ENCODE measurements at places on chromosomes 11 and 22.

GRCh38 chr22:38461414-38462081, 6.3 kb upstream of the KDELR3 start:
- DNase-seq = peak; percentile 80

GRCh38 chr11:76773921-76774361, 9.2 kb upstream of the TSKU start:
- no peak for DNase-seq

- no peak for DNase-seq
These were observed 29.0 kb downstream of the TMEM225 start for GRCh38 chr11:123856444-123856843.

DNA sequence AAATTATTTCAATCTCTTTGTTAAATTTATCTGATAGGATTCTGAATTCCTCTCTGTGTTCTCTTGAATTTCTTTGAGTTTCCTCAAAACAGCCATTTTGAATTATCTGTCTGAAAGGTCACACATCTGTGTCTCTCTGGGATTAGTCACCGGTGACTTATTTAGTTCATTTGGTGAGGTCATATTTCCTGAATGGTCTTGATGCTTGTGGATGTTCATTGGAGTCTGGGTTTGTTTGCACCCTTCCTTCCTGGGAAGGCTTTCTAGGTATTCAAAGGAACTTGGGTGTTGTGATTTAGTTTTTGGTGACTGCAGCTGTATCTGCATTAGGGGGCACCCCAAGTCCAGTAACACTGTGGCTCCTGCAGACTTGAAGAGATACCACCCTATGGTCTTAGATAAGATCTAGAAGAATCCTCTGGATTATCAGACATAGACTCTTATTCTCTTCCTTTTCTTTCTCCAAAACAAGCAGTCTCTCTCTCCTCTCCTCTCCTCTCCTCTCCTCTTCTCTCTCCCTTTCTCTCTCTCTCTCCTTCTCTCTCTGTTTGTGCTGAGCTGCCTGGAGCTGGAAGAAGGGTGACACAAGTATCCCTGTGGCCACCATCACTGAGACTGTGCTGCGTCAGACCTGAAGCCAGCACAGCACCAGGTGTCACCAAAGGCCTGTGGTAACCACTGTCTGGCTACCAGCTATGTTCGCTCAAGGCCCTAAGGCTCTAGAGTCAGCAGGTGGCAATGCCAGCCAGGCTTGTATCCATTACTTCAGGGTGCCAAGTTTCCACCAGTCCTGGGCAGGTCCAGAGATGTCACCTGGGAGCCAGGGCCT, 3.3 kb upstream of the HEPN1 start:
- DNase-seq = no peak

DNA sequence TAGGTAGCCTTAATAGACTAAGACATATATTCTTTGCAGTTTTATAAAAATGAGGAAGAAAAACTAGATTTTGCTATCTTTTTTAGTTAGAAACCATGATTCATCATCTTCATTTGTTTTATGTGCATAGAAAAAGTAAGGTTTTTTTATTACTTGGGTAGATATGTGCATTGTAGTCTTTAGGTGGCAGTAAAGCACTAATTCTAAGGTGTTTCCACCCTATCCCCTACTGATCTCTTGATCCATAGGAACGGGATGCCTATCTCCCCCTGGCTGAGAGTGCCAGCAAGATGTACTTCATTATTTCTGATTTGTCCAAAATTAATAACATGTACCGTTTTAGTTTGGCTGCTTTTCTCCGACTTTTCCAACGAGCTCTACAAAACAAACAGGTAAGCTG, 148.1 kb downstream of the DYNC2H1 start:
- no peak for DNase-seq

DNA sequence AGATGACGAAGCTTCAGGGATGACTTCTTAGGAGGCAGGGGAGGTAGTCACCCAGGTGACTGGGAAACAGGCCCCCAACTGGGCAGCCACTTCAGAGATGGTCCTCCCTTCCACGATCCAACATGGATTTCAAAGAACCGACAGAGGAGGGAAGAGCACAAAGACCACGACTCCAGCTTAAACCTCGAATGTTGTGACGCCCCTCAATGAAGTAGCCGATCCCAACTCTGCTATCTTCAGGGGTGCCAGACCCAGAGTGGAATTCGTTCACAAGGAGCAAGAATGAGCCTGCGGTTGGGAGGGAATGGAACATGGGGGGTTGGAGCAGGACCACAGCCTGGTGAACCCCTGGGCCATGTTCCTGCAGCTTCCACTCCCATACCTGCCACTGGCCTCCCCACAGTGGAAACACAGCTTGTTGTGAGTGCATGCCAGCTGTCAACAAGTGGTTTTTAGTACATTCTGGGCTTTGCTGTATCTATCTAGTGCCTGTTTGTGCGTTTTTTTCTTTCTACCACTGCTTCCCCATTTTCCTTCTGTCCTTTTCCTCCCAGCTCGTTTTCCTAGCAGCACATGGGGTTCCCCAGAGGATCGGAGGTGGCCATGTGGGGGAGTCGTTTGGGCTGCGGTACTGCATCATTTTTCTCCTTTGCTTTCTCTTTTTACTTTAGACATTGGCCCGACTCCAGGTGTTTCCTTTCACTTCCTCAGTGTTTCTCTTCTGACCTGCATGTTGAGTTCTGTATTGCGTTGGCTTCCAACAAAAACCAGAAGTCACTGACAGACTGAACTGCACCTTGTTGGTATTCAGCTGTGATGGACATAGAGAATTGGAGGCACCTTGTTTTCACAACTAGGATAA, 65.8 kb downstream of the MORC2 start:
- DNase-seq = no peak
